ENCODE measurements at places on chromosomes 11 and 22.

GRCh38 chr11:2198621-2199365 is 27.2 kb upstream of the TH start:
- DNase-seq = no peak

- no peak for DNase-seq
These were observed 1077.3 kb downstream of the OPCML start for GRCh38 chr11:132455044-132455443.

DNA sequence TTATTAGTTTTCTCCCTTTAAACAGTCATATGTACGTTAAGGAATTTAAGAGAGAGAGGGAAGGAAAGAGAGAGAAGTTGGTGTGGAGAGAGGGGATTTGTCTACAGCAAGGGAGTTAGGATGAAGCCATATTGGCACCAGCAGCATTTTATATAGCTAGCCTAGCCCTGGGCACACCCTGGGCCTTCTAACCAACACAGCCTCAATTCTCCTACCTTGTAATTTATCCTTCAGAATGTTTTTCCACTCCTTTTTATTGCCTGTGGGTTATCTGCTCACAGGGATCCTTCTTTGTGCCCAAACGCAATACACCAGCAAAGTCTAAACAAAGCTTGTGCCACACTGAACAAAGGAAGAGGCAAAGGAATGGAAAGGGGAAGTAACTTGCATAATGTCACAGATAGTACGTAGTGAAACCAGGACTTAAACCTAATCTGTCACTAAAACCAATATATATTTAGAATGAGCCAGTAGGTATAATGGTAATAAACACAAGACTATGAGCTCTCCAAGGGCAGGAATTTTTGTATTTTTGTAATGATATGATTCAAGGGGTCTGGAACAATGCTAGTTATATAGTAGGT is 613.8 kb upstream of the TENM4 start:
- DNase-seq = no peak

- DNase-seq = no peak
These were observed 2.2 kb downstream of the MLC1 start for GRCh38 chr22:50082961-50083461.

- DNase-seq = no peak
These were observed 25.5 kb downstream of the OR10A6 start for GRCh38 chr11:7905549-7905948.

GRCh38 chr11:111938687-111939160 is 1.6 kb downstream of the DIXDC1 start:
- no peak for DNase-seq

DNA sequence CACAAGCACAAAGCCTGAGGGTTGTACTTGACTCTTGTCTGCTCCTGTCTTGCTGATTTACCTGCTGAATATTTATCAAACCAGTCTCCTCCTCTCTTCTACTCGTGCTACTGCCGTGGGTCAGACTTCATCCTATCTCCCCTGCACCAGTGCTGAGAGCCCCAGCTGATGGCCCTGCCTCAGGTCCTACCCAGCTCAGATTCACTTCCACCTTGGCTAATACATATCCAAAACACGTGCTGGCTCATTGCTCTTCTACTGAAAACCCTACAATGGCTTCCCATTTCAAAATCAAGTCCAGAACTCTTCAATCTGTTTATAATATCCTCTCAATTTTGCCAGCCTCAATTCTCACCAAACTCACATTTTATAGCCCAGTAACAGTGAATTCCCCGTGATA is 48.3 kb downstream of the RAB30 start:
- no peak for DNase-seq

GRCh38 chr11:134572741-134573675 is 161.0 kb upstream of the B3GAT1 start:
- DNase-seq = no peak

GRCh38 chr11:92504004-92504403 is 279.4 kb downstream of the FAT3 start:
- DNase-seq = no peak

DNA sequence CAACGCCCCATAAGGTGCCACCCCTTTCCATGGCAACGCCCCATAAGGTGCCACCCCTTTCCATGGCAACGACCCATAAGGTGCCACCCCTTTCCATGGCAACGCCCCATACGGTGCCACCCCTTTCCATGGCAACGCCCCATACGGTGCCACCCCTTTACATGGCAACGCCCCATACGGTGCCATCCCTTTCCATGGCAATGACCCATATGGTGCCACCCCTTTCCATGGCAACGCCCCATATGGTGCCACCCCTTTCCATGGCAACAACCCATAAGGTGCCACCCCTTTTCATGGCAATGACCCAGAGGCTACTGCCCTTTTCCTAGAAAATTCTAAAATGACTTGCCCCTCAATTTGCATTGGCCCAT is 72.1 kb downstream of the BRD1 start:
- no peak for DNase-seq

- DNase-seq = no peak
These were observed 1.8 kb downstream of the SCUBE2 start for GRCh38 chr11:9089636-9090035.

DNA sequence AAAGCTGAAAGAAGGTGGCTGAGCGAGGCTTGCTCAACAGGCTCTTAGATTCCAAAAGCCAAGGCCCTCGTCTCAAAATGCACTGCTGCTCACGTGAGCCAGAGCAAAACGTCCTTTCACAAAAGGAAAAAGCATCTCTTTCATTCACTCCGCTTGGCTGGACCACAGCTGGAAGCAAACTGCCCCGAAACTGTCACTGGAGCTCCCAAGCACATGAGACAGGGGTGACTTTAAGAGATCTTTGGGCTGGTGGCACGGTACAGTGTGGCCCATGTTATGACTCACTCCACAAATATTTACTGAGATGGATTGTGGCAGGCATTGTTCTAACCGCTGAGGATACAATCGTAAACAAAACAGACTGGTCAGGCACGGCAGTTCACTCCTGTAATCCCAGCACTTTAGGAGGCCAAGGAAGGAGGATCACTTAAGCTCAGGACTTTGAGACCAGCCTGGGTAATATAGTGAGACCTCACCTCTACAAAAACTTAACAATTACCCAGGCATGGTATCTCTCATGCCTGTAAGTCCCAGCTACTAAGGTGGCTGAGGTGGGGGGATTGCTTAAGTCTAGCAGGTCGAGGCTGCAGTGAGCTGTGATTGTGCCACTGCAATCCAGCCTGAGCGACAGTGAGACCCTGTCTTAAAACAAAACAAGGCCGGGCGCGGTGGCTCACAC is 3.6 kb downstream of the PLA2G6 start:
- no peak for DNase-seq

DNA sequence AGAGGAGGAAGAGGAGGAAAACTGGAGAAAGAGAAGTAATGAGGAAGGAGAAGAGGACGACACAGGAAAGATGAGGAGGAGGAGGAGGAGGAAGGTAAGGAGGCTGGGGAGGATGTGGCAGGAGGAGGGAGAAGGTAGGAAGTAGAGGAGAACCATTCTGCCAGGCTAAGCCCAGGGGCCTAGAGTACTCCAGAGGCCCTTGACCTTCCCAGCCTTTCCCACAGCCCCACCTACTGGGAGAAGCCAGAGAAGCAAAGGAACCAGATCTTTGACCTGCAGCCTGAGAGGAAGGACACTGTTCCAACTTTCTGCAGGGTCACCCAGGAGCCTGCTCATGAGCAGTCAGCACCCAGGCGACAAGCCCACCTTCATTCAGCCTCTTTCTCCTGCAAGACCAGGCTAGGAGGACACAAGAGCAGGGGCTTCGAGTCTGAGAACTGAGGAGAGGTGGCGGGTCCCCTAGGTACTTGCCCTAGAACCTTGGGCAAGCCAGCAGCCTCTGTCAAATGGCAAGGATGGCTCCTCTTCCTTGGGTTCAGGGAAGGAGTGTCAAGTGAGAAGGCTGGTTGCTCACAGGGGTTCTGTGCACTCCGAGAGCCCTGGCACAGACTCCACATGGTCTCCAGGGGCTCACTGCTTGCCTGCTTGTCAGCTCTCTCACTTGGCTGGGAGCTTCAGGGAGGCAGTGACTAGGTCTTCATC is 27.9 kb upstream of the OAF start:
- no peak for DNase-seq

DNA sequence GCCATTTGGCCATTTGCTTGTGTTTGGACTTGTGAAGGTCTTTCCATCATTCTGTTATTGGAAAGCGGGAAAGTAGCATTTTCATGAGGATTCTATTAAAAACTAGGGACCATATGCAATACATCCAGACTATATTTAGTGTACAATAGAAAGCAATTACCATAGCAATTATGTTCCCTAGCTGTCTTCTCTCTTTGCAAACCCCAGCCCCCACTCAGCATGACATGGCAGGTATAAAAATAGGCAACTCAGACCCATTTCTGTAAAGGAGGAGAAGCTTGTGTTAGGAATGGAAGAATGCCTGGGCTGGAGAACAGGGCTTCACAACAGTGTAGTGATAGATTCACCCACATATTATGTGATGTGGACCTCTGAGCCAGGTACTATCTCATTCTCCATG is 12.4 kb downstream of the OR51B6 start:
- no peak for DNase-seq

DNA sequence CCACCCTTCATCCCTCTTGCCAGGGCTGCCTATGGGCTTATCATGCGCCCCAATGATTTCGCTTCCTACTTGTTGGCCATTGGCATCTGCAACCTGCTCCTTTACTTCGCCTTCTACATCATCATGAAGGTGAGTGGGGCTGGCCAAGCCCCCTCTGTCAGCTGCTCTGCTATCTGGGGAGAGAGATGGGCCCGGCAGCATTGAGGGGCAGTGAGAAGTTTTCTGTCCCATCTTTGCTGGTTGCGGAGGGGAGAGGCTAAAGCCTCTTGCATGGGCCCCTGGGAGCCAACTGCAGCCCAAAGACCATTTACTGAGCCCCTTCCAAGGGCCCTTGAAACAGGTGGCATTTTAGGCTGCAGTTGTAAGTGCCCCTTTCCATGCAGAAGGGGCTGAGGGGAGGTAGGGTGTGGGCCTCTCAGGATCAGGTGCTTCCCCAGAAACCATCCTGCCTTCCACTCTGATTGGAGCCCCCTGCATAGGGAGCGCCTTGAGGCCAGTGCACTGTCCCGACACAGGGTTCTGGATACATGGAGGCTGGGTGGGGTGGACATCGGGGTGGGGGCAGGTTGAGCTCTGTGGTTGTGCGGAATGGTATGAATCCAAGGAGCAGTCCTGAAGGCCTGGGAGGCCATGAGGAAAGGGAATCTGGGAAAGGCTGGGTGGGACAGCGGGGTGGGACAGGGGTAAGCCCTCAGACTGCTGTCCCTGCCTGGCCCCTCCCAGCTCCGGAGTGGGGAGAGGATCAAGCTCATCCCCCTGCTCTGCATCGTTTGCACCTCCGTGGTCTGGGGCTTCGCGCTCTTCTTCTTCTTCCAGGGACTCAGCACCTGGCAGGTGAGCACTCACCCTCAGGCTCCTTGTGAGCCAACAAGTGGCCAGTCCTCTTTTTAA is 5.8 kb upstream of the TAGLN start:
- no peak for DNase-seq

DNA sequence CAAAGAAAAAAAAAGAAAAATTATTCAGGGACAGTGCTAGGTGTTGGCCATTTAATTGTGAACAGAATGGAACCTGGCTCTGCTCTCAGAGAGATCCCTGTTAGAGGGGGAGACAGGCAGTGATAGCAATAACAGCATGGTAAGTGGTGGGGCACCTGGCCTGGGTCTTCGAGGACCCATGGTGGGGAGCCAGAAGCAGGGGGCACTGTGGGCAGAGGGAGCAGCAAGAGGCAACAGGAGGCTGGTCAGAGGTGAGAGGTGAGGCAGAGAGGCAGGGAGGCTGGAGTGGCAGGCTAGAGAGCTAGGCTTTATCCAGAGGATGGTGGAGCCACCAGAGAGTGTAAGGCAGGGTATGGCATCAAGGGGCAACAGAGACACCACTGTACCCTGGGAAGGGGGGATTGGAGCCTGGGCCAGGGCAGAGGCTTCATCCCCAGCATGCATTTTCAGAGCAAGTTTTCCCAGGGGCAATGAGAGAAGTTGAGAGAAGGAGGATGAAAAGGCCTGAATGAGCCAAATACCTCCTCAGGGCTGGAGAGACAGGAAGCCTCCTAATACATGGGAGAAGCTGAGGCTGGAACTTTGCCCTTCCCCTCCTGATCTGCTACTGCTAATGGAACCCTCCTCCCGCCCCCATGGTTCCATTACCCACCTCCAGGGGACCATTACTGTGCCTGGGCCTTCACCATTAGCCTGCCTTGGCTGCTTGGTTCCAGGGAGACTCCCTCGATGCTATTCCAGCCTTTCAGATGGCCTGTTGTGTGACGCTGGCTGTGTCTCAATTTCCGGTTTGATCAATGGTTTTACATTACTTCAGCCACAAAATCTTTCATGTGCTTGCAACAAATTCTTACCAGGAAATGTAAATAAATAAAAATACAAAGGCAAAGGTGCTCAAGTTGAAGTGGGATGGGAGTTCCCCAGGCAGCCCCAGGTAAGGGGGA is 2.6 kb upstream of the P2RY2 start:
- DNase-seq = no peak

DNA sequence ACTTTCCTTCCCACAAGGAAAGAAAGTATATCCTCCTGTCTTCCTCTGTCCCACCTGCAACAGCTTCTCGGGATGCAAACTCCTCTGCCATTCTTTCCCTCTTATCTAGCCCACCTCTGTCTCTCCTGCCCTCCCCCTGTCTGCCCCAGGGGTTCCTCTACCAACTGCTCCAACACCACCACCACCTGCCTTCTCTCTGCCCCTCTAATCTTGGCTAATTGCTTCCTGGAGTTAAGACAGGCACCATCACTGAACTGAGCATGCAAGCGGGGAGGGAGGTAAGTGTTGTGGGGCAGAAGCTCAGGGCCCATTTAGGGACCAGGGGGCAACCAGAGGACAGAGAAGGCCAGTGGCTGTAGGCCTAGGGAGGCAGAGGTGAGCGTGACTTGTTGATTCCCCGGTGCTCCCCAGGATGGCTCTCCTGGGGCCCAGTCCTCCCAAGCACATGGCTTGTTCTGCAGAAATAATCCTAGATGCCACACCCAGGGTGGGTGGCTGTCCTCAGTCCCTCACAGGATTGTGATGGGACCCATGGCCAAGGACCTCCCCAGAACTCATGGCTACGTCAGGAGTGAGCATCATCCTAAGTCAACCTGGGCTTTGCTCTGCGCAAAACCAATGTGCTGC is 111.1 kb downstream of the TP53I11 start:
- DNase-seq = no peak

DNA sequence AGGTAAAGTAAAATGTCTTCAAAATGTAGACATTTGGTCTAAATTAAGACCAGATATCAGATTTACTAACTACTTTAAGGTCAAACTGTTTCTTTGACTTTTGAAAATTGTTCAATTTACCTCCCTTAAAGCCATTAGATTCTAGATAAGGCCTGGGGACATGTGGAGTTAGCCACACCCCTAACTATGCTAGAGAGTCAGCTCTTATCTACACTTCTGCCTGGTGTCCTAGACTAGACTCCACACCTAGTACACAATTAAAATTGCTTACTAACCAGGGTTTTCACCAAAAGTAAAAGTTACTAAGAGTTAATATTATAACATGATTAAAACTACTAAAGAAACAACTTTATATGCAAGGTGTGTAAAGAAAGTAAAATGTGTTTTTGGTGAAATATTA is 43.6 kb upstream of the DBX1 start:
- no peak for DNase-seq

DNA sequence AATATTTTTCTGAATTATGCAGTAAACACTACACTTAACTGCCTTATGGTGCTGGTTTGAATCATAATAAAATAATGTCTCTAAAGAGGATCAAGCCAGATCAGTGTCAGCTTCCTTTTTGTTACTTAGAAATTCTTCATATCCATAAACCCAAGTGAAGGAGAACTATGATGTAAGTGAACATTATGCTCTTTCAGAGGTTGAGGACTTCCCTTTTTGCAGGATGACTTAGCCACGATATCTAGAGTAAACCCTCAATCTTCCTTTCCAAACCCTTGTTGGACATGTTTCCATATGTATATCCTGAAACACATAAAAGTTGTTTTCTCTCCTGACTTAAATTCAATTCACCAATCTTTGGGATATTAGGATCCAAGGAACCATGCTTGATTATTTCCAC is 19.1 kb downstream of the OR8D1 start:
- DNase-seq = no peak

Data from stimulated activated CD4-positive, alpha-beta T cell treated with anti-CD3 and anti-CD28 coated beads, TNF-alpha, amount 100 ng/mL, for 4 hours (primary cell).